ENCODE measurements at places on chromosomes 6 and 20.

DNA sequence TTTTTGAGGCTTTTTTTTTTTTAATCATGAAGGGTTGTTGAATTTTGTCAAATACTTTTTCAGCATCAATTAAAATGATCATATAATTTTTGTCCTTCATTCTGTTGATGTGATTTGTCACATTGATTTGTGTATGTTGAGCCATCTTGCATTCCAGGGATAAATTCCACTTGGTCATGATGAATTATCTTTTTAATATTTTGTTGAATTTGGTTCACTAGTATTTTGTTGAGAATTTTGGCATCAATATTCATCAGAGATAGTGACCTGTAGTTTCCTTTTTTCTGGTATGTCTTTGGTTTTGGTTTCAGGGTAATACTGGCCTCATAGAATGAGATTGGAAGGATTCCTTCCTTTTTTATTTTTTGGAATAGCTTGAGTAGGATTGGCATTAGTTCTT, 221.9 kb upstream of the ZNF217 start:
- DNase-seq = no peak

DNA sequence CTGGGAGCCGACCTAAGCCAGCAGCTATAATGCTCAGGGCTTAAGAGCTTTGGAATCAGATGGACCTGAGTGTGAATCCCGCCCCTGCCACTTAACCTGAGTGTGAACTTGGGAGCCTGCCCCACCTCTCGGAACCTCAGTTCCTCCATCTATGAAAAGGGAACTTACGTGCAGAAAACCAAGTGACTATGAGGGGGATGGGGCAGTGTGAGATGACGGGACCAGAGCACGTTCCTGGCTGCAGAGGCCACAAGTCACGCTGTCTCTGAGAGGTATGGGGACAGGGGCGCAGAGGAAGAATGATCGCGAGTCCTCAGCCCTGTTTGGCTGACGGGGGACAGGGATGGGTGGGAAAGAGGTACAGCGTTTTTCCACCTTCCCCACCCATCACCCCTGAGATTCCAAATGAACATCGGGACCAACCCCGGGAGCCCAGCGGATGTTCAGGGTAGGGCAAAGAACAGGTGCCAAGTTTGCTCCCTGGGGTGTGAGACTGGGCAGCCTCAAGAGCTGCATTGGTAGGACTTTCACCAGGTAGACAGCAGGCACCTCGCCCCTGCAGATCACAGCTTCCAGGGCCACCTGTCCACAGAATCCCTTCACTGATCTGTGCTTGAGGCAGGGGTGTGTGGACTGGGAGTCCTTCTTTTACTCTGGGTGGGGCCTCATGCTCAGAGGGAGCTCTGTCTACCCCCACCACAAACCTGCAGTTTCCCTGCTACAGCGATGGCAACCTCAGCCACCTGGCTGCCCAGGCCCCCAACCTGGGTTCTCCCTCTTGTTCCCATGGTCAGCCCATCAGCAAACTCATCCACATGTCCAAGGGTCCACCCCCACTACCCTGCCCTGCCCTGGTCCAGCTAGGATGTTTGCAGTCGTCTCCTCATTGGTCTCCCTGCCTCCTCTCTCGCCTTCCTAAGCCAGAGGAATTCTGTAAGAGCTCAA, 85.8 kb downstream of the CEBPB start:
- no peak for DNase-seq

GRCh38 chr6:14781772-14782525, 463.9 kb upstream of the JARID2 start:
- no peak for DNase-seq

DNA sequence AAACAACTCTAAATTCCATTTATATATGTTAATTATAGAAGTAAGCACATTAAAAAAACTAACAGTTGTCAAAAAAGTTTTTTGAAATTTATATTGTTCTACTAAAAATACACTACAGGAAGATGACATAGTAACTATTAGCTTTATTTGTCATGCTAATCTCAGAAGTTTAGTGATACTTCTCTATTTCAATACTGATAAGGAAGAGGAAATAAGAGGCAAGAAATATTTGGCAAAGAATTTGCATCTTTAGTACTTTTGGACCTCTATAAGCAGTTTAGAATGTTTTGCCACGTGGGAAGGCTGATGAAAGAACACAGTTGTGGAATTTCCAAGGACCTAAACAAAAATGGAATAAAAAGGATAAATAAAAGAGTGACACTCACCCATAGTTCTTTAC, 12.6 kb downstream of the IFNGR1 start:
- DNase-seq = no peak

GRCh38 chr20:60062431-60063047, 104.3 kb downstream of the CDH26 start:
- DNase-seq = no peak

- no peak for DNase-seq
Observed at GRCh38 chr20:16062661-16063581, 510.3 kb downstream of the KIF16B start.
